Pulmonary artery endothelial cell (primary cell): ENCODE measurements at places on chromosomes 7 and 10. TPM values are rescaled to one million over a fixed set of nuclear protein-coding genes. Genes with fewer than 3 reads are reported as not detected.
A peak's percentile ranks its signal among the peaks of the same experiment; 100 is the strongest.

Gene PFKFB3
- 28.4 and 39.3 TPM in 2 replicates for total RNA-seq

Gene GDF2
- total RNA-seq = not detected in 2 replicates

Gene KIN
- total RNA-seq = 5.7 and 5.9 TPM in 2 replicates

GRCh38 chr7:70208236-70209063 is 610.2 kb downstream of the AUTS2 start:
- DNase-seq = no peak

DNA sequence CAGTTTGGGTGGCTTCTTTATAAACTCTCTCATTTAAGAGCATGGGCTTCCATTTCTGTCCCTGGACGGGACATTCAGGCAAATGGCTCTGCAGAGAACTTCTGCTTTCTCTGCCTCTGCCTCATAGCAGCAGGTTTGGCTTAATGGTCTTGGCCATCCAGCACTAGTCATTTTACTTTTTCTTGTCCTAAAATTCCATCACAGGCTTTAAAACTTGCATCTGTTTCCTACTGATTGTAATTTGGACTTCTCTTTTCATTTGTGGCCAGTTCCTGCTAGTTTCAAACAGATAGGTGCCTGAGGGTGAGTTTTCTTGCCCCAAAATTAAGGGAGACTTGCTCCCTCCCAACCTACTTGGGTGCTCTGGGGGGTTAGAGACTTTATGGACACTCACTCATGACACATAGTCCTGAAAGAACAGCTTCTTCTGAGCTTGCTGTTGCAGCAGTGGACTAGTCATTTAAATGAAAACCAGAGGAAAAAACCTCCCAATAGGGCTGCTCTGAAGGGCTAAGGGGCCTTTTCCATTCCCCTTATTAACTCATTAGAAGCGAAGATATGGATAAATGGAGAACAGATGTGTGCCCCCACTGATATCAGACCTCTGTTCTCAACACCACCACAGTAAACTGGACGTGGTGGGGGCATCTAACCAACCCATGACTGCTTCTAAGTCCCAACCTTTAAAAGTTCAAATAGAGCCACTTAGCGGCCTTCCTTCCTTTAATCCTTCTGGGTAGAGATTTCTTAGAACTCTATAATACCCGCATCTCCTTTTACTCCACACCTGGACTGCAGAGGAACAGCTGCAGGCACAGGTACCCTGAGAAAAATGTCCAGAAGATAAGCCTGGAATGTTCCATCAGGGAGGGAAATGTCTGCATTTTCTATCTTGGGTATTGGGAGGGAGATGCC is 38.8 kb downstream of the SVOPL start:
- no peak for DNase-seq

DNA sequence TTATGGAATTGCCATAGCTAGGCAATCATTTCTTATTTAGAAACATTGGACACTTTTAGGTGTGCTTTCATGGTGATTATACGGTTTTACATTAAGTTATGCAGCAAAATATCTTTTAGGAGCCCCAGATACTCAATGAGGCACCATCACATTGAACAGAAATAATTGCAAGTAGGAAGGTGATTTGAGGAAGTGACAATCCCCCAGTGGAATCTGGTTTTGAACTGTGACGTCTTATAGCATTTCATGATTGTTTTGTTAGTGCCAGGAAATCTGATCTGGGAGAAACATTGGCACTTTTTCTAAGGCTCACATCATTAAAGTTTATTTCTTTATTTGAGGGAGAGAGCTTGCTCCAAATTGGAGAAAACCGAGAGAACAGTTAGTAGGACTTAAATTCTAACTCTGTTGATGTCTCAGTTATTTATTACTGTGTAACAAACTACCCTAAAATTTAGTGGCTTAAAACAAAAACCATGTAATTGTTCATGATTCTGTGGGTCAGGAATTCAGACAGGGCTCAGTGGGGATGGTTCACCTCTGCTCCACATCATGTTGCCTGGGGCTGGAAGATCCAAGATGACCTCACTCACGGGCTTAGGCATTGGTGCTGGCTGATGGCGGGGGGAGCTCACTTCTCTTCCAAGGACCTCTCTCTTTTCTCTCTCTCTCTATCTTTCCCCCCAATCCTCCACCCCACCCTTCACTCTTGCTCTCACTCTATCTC is 78.2 kb upstream of the STEAP1B start:
- DNase-seq = peak; percentile 89

GRCh38 chr10:111246814-111247452 is 170.1 kb downstream of the ADRA2A start:
- no peak for DNase-seq
